ENCODE measurements at places on chromosomes 3 and 15.

- DNase-seq, result no peak
Measured at GRCh38 chr3:128362026-128362965, 104.4 kb downstream of the DNAJB8 start.

DNA sequence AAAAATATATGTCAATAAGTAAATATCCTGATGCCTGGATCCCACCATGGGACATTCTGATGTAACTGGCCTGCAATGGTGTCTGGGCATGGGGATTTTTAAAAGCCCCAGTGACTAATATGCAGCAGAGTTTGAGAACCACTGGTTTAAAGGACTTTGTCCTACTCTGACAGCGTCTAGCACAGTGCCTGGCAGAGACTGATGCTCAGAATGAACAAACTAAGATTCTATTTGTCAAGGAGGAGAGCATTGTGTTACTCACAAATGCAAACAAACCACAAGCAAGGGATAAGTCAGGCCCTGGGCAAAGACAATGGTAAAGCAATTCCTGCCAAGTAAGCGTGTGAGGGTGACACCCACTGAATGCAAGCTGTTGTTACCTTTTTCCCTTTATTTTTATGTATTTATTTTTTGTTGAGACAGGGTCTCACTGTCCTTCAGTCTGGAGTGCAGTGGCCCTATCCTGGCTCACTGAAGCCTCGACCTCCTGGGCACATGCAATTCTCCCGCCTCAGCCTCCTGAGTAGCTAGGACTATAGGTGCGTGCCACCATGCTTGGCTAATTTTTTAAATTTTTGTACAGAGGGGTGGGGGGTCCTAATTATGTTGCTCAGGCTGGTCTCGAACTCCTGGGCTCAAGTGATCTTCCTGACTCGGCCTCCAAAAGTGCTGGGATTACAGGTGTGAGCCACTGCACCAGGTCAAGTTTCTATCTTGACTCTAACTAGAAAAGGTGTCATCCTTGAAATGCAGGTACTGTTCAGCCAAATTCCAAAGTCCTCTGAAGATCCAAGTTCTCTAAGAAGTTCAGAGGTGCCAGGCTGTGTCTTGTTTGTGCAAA lies 909 bp upstream of the GPD1L start:
- no peak for DNase-seq

DNA sequence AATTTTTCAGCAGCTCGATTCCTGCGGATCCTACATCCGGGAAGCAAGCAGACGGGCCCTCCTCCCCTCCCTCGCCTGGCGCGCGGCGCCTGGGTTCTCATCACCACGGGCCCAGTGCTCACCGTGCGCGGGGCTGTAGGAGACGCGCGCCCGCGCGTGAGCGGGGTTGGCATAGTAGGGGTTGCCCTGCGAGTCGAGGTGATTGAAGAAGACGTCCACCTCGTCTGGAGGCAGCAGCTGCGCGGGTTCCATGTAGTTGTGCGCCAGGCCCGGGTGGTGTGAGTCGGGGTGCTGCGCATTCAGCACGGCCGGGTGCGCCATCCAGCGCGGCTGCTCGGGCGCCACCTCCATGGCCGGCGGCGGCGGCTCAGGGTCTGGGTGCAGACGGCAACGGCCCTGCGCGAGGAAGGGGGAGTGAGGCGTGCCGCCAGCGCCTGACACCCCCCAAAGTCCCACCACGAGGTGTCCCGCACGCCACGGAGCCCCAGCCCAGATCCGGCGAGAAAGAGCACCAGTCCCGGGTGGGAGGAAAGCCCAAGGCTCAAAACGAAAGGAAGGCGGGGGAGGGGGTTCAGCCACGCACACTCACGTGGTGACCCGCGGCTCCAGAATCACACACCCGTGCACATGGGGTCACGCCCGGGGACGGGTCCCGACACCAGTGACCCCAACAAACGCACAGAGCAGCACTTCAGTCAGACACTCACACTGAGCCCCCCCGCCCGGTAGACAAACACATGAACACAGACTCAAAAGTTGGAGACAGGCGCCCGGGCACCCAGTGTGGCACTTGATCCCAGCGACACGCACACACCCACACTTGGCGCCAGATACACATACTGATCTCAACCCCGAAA lies 6.1 kb downstream of the GATA2 start:
- no peak for DNase-seq

GRCh38 chr3:139248593-139249255 lies 95.1 kb upstream of the MRPS22 start:
- no peak for DNase-seq

- no peak for DNase-seq
Measured at GRCh38 chr15:58453931-58454793, 22.4 kb downstream of the LIPC start.

- DNase-seq, result no peak
Measured at GRCh38 chr3:191254098-191254873, 55.2 kb downstream of the OSTN start.

DNA sequence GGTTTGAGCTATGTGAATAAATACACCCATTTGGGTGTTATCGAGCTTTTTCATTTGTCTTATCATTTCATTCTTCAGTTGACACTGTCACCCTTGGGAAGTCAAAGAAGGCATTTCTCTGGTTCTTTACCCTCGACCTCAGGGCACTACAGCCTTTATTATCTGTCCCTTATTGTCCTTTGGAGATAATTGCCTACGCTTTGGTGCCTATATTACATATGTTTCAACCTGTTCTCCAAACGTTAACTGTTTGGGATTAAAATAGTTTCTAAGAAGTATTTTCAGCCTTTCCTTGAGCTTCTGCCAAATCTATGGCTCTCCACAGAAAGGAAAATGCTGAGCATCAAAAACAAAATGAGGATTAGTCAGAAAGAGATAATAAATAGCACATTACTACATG lies 395.4 kb upstream of the ADAMTS9 start:
- no peak for DNase-seq

DNA sequence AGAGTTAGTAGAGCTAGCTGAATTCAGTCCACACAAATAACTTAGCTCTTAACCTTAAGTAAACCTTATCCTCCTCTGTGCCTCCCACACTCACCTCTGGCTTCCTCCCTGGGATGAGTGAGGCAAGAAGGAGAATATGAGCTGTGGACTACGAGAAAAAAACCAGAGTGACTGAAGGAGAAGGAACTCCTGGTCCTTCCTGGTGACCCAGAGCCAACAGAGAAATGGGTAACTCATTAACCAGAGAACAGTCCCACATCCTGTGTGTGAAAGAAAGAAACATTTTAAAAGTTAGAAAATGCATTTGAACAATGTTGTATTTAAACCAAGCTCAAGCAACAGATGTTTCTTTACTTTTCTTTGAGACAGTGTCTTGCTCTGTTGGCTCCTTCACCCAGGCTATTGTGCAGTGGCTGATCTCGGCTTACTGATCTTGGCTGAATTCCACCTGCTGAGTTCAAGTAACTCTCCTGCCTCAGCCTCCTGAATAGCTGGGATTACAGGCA lies 27.5 kb upstream of the FAM81A start:
- DNase-seq, result no peak

- no peak for DNase-seq
Measured at GRCh38 chr15:22786868-22787698, 639 bp downstream of the NIPA1 start.

GRCh38 chr15:48888191-48888590 lies 10.3 kb downstream of the EID1 start:
- DNase-seq, result no peak

GRCh38 chr15:68208136-68208535 lies 3.0 kb upstream of the CALML4 start:
- no peak for DNase-seq

GRCh38 chr3:99128725-99129505 lies 227.4 kb upstream of the DCBLD2 start:
- no peak for DNase-seq

DNA sequence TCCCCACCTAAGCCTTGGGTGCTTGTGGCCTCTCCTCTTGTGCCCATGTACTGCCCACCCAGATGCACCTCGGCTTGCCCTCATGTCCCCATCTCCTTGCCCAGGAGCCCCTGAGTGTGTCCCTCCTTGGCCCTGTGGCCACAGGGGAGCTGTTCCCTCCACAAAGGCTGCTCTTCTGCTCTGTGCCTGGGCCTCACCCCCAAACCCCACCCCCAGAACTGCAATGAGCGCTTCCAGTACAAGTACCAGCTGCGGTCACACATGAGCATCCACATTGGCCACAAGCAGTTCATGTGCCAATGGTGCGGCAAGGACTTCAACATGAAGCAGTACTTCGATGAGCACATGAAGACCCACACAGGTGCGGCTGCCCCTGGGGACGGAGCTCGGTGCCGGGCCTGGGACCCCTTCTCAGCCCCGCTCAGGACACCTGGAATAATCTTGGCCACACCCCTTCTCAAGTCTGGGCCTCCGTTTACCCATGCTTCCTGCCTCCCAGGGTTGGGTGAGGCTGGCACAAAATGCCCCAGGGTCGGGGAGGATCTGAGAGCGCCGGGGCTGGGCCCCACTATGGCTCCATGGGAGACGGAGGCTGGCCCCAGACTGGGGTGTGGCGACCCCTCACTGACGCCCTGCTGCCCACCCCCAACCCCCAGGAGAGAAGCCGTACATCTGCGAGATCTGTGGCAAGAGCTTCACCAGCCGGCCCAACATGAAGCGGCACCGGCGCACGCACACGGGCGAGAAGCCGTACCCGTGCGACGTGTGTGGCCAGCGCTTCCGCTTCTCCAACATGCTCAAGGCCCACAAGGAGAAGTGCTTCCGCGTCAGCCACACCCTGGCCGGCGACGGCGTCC lies 10.3 kb downstream of the ZBTB47 start:
- DNase-seq, result no peak

GRCh38 chr15:71476823-71477222 lies 333.5 kb upstream of the NR2E3 start:
- no peak for DNase-seq

DNA sequence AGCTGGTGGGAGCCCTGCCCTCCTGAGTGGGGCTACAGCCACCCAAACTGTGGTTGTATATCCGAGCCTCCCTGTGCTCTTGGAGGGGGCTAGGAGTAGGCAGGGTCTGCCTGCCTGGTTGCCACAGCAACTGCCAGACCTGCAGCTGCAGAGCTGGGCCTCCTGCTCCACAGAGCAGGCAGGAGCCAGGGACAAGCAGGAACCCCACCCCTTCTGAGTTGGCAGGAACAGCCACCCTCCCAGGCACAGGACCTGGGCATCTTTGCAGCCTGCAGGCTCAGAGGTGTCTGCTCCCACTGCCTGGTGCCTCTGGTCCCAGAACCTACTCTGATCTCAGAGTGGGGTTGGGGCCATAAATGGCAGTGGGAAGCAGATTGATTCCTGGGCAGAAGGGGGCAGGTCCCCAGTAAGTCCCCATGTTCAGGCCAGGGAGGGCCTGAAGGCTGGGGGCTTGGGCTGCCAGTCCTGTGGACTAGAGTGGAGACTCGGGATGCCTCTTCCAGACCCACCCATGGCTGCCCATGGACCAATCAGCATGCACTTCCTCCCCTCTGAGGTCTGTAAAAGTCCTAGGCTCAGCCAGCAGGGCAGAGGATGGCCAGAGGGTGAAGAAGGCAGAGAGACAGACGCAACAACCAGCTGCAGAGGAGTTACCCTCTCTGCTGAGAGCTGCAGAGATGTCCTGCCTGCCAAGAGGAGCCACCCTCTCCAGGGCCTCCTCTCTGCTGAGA lies 10.3 kb upstream of the LRRC31 start:
- DNase-seq, result no peak

DNA sequence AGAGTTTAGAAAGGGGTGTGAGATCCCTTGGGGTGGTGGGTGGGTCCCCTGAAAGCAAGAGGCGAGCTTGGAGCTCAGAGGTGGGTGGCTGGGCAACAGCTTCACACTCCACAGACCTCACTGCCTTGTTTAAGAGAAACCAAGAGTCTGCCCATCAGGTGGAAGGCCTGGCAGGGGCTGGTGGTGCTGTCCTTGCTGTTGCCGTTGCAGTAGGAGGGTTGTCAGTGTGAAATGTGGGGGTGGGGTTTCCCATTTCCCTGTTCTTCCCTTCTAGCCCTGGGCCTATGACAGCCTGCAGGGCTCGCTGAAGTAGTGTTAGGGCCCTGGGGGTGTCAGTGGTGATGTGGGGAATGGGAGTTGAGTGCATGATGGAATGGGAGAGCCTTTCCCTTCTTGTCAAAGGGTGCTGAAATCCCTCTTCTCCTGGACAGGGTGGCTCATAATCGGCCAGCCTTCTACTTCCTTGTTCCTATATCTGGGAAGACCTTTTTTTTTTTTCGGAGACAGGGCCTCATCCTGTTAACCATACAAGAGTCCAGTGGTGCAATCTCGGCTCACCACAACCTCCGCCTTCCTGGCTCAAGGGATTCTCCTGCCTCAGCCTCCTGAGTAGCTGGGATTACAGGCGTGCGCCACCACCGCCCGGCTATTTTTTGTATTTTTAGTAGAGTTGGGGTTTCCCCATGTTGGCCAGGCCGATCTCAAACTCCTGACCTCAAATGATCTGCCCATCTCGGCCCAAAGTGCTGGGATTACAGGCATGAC lies 4.3 kb downstream of the PLEKHO2 start:
- no peak for DNase-seq

DNA sequence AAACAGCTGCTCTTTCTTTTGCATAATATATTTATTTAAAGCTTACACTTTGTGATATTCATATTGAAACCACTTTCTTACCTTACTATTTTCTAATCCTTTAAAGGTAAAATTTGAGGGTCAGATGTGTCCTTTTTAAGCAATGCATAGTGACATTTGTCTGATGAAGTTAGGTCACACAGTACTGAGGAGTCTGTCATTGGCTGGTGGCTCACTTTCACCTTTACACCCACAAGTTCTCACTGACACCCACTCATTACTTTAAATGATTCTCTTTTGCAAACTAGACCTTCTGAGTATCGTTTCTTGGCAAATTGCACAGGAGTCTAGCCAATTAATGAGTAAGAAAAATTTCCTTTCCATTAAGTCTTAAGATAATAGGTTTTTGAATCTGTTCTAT lies 758.3 kb upstream of the ARPP21 start:
- DNase-seq, result no peak

DNA sequence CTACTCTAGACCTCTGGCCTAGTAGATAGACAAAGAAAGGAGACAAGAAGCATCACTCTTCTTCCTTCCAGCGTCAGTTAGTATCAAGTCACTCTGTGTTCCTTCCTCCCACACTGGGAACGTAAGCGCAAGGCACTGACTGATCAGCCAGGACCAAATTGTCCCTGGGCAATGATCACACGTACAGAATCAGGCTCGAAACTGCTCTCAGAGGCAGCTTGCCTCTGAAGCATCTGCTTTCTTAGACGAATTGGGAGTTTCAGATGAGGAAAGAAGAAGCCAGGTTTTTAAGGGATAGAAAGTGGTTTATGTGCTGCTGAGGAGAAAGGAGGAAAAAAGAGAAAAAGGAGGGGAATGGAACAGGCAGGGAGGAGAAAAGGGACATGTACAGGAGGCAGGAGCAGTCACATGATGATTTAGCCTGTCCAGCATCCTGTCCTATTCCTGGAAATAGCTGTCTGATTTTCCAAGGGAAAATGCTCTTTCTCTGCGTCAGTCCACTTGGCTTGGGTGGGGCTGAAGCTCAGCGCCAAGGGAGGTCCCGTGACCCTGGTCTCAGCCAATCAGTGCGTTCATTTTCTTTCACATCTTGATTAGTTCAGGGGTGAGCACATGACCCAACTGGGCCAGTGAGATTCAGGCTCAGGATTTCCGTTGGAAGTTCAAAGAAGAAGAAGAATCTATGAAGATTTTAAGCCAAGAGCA lies 102.0 kb upstream of the PRICKLE2 start:
- no peak for DNase-seq

- no peak for DNase-seq
Measured at GRCh38 chr3:124832782-124833709, 54.1 kb downstream of the ITGB5 start.
